NCI-H187 (cell line): ENCODE measurements at places on chromosomes 1 and 21.

GRCh38 chr1:88163187-88163586 is 520.9 kb upstream of the PKN2 start:
- no peak for DNase-seq

DNA sequence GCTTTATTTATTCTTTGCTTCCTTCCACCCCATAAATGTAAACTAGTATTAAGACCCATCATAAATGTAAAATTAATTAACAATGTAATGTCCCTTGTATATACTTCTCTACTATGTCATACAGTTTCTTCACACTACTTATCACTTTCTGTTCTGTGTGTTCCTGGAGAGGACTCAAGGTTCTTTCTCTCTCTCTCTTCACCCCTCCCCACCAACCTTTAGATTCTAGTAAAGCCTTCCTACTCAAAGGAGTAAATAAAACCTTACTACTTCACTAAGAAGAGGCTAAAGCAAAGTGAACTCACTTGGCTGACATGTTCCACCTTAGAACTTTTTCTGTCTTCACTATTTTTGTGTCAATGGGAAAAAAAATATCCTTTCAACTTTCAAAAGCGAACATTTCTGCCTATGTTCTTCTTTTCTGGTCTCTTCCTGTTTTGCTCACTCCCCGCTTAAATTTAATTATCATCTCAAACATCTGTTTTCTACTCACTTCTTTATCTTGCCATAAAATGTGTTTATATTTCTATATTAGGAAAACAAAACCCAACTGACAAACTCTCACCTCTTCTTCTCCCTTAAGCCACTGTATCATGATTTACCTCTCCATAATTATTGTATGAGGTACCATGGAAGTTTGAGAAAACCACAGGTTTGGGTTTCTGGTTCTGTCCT is 260.3 kb downstream of the DPYD start:
- DNase-seq = no peak

GRCh38 chr1:174225499-174226204 is 66.3 kb downstream of the RABGAP1L start:
- no peak for DNase-seq

- no peak for DNase-seq
Observed at GRCh38 chr1:43239484-43239883, 30.3 kb upstream of the TMEM125 start.

DNA sequence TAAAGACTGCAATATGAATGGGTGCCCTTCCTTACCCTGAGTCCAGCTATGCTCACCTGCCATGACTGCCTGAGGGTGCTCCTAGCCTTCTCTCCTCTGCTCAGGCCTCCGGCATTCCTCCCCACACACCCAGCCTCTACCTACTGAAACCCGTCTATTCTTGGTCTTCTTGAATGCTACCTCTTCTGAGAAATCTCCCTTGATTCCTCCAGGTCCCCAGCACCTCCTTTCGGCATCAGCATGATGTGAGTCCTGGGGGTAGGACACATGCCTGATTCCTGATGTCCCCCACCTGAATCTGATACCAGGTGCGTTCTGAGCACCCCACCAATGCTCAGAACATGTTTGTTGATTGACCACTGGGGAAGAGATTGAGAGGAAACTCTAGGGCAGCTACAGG is 8.6 kb downstream of the LDLRAD1 start:
- DNase-seq = no peak

DNA sequence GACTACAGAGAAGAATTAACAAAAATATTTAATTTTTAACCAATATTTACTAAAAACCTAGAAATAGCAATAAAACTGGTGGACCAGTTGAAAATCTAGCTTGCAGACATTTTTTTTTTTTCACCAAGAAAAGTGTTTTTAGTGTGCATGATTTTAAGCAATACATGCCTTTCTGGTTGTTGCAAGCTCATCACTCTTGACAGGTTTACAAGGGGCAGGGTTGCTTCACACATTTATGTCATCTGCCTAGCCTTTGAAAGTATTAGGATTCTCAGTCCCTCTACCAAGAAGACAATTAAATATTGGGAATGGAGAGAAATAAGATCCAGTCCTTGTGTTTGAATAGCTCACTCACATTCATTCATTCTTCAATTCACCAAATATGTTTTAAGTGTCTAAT is 53.8 kb upstream of the LYPLAL1 start:
- no peak for DNase-seq

- no peak for DNase-seq
Observed at GRCh38 chr1:223832637-223832943, 13.2 kb downstream of the TP53BP2 start.

- DNase-seq = no peak
Observed at GRCh38 chr1:180862305-180862704, 50.4 kb upstream of the KIAA1614 start.

DNA sequence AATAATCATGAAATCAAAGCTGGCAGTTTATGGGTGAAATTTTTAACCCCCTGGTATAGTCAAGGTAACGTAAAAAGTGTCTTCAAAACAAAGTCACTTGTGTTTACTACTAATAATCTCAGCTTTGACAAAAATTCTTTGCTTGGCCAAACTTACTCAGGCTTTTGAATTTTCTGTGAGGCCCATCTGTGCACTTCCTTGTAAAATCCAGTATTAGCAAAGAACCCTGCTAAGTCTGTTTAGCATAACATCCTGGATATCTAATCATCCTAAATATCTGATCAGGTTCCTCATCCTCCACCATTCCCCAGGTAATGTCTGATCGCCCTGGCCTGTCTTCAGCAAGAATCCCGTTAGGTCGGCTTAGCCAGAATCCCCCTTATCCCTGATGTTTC is 3.0 kb downstream of the LYST start:
- no peak for DNase-seq

DNA sequence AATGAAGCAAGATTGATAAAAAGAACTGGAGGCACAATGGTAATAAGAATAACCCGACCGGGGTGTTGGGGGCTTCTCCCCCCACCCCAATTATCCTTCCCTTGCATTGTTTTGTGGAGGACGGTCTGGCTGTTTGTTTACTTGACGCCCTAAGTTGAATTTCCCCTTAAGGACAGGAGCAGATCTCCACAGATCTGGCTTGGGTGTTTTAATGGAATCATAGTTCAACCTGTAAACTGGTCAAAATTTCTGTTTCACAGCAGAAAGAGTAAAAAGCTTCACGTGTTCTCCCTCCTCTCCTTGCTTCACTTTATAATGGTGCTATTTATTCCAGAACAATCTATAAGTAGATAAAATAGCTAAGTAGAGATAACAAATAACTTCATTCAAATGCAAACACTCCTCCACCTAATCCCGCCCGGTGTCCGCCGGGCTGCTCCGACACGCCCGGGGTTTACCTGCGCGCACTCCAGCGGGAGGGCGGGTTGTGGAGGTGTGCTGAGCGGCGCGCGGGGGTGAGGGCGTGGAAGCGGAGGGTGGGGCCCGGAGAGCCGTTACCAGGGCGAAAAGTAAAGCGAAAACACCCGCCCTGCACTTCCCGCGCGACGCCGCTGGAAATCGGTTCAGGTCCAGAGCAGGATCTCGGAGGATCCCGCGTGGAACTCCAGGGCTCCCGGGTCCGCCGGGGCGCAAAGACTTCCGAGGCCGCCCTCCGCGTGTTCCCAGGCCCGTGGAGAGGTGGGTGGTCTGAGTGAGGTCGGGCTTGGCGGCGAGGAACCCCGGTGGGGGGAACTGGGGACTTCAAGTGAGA is 2.0 kb upstream of the ATF3 start:
- peak; percentile 16 for DNase-seq

- no peak for DNase-seq
Observed at GRCh38 chr1:202505356-202505755, 156.9 kb downstream of the PPP1R12B start.

GRCh38 chr1:184388319-184388889 is 1.6 kb downstream of the C1orf21 start:
- no peak for DNase-seq

DNA sequence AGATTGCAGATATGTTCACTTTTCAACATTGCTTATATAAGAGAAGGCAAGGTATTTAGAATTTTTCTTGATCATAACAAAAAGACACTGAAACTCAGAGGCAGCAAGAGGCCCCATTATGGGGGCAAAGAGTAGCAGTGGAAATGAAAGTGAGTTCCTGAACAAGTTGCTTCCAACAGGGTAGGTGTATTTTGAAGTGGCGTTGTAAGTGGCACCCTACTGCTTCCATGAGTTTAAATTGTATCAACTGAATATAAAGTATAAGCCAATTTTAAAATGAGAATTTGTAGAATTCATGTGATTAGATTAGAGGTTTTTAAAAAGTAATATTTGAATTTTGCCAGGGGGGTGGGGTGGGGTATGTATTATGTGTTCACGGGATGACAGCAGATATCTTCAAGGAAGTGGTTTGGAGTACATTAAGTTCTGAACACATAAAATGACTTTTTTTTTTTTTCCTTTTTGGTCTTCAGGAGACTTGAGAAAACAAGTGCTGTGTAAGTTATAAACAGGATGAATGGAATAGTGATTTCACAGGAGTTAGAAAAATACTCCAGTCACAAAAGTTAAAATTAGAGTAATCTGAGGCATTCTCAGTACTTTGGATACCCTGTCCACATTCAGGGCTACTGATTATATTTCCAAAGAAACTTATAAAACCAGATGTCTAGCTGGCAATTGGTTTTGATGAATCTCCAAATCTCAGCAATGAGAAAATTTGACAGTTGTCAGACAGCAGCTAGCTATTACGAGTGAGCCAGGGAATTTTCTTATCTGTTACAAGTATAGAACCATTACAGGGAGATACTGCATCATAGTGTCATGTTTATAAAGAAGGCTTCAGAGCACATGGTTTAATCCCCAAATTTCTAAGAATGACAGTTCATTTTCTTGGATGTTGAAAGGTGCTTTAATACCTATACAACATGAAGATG is 182.0 kb downstream of the ST6GALNAC3 start:
- no peak for DNase-seq

DNA sequence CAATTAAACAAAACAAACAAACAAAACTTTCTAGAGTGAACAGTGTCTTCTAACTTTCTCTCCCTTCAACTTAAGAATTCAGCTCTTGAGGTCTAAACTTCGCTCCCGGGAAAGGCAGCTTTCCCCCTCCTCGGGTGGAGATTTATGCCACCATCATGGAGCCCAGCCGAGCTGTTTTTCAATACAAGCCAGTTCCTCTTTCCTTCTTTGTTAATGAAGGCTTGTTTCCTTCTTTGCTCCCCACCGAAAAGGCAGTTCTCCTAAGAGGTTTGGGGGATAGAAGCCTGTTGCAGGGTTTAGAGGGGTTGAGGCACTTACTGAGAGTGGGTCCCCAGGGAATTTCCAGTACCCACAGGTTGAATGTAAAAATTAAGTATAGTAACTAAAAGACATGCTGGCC is 26.5 kb downstream of the OLIG1 start:
- no peak for DNase-seq

GRCh38 chr1:56844545-56845136 is 10.0 kb upstream of the C8A start:
- peak; percentile 9 for DNase-seq

- DNase-seq = no peak
Observed at GRCh38 chr1:111768625-111769024, 12.9 kb downstream of the DDX20 start.

DNA sequence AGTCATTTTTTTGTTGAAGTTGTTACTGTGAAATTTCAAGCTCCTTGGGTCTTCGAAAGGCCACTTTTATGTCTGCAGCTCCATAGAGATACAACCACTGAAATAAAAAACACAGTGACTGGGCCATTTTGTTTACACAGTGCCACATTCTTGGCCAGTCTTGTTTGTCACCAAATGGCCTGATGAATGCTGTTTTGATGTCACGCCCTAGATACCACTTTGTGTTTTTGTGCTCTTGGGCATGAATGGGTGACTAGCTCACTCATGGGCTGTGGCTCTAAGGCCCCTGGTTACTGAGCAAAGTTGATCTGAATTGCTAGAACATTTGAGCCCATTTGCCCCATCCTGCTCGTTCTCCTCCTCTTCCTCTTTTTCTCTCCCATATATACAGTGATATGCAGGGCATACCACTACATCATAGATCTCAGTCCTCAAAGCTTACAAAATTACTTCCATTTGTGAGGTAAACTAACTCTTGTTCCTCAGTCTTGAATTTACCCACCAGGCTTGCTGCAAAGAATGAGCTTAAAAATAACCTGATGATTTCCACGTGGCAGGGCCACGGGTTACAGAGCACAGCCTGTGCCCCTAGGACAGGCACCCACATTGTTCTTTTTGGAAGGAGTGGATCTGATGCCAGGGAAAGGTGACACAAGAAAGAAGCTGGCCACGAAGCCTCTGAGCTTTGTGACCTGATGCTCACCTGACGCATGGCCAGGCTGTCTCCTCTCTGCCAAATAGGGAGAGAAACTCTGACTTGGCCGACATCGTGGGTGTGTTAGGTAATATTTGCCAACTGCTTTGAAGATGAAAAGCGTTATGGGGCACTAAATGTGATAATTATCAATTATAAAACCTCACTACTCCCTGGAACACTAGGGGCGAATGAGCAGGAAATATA is 92.4 kb downstream of the RUNX1 start:
- DNase-seq = no peak

- no peak for DNase-seq
Observed at GRCh38 chr1:221801251-221801661, 59.4 kb upstream of the DUSP10 start.

- no peak for DNase-seq
Observed at GRCh38 chr1:174167265-174167803, 8.0 kb downstream of the RABGAP1L start.

GRCh38 chr1:108612496-108612895 is 48.4 kb downstream of the HENMT1 start:
- DNase-seq = no peak

DNA sequence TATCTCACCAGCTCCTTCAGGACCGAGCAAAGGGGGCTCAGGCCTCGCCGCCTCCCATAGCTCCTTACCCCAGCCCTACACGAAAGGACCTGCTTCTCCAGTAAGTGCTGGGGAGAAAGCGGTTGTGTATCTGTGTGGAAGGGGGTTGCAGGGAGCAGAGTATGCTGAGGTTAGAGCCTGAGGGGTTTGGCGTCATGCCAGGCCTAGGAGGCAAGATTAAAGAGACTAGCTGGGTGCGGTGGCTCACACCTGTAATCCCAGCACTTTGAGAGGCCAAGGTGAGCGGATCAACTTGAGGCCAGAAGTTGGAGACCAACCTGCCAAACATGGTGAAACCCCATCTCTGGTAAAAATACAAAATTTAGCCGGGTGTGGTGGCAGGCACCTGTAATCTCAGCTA is 14.1 kb upstream of the RASSF5 start:
- no peak for DNase-seq

DNA sequence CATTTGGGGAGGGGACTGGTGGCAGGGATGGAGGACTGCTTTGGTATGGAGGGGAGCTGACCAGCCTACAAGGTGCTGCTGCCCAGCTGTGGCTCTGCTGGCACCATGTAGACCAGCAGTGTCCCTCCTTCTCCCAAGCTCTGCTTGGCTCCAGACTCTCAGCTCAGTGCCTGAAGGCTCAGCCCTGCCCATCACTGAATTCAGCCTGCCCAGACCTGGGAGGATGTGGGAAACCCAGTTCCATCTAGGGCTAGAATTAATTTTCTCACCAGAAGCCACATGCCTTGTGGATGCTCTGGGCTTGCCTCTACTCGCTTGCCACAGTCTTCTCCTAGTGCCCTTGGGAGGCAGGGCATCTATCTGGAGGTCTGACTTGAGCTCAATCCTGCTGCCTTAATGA is 195.0 kb upstream of the EDN2 start:
- no peak for DNase-seq
